ENCODE measurements at places on chromosomes 11 and 22. TPM values are rescaled to one million over a fixed set of nuclear protein-coding genes. Genes with fewer than 3 reads are reported as not detected.

Gene TTLL1
- total RNA-seq = 5.9 TPM

Gene MMP13
- not detected for total RNA-seq

Gene CABP4
- total RNA-seq = 3.8 TPM

Gene LRRC32
- 33.2 TPM for total RNA-seq

Data from mucosa of gallbladder (tissue), 1 donor.